Aorta (tissue), 5 donors: ENCODE measurements at places on chromosomes 6 and 20. TPM values are rescaled to one million over a fixed set of nuclear protein-coding genes. Genes with fewer than 3 reads are reported as not detected.

Gene NOX3
- total RNA-seq: not detected

Gene PGC
- 0.65 TPM for total RNA-seq

DNA sequence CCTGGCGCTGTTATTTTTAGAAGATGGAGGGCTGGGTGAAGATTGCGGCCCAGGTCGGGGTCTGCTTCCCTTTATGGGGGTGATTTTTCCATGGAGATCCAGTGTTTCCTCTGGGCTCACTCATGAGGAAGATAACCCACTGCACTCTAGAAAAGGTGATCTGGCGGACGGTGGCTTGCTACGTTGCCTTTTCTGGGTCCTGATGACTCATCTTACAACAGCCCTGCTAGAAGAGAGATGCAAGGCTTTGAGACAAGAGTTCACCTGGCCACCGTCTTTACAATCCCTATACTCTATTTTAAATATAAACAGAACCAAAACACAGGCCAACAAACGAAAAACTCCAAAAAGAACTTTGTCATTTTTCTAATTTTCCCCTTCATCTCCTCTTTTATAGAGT, 182.1 kb upstream of the EXOC2 start:
- DNase-seq: no peak

GRCh38 chr6:154916857-154917256, 78.3 kb upstream of the TIAM2 start:
- no peak for DNase-seq

- no peak for DNase-seq
These were observed 456.4 kb downstream of the COL12A1 start for GRCh38 chr6:74749211-74750147.

DNA sequence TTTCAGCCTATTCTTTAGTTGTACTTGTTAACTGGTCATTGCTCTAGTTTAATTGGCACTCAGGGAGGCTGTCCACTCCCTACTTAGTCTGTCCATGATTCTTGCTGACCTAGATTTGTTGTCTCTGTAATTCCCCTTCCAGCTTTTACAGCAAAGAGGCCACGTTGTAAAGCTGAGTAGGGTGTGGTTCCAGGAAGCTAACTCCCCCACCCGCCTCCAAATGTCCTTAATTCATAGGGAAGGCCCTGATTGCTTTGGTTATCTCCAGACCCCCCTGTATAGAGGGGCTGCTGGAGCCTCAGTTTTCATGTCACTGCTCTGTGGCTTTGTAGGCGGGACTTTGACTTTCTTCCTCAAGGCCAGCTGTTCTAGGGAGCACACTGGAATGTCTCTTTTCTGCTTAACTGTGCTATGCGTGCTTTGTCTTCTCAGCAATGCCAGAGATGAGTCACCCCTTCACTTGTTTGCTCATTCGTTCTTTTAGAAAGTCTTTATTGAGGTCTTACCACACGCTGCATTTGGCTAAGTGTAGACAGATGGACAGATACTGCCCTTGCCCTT, 175.1 kb upstream of the JAG1 start:
- no peak for DNase-seq

Gene OPRL1
- total RNA-seq: 0.78 TPM

- peak; percentile 60 for DNase-seq
These were observed at the start of gene ITPR3 for GRCh38 chr6:33620856-33621710. TSS of gene ITPR3 (plus strand) at chr6:33621322. CDS start at chr6:33621603, 281 bp downstream.

GRCh38 chr20:62032609-62033368, 32.9 kb downstream of the TAF4 start:
- DNase-seq: peak; percentile 69

DNA sequence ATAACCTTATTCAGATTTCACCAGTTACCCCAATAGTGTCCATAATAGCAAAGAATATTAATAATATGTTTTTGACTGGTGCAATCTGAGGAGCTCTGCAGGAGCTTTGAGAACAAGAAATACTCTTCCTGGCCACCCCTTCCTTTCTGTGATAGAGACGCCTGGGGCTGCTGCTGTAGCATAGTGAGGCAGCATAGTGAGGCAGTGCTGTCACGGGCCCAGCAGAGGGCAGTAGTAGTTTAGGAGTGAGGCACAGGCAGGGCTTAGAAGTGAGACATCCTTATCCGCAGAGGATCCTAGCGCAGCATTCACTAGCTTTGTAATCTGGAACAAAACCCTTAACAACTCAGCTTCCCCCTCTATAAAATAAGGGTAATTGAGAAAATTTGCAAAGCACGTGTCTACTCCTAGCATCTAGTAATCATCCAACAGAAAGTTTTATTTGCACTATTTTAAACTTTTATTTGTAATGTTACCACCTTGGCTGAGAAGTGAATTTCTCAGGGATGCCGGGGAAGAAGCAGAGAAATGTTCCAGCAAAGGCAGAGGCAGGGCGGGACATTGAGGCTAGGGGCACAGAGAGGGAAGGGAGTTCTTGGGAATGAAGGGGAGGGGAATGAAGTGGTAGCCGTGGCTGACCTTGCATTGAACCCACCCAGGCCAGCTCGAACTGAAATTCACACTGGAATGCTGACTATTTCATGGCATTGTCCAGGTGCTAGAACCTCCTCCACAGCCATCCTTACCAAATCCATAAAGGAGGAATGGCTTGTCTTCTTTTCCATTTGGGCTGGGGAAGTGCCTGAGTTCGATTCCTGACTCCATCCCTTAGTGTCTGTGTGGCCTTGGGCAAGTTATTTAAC, 78.8 kb downstream of the CDS2 start:
- peak; percentile 80 for DNase-seq

DNA sequence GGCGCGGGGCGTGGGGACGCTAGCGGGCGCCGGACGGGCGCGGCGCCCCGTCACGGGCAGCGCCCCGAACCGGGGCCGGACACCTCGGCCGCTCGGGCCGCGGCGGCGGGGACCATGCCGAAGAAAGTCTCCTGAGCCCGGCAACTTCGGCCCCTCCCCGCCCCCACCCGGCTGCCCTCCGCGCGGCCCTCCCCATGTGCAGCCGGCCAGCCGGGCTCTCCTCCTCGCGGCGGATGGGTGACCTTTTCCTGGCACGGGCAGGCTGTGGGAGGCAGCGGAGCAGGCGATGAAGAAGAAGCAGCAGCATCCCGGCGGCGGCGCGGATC, 278 bp downstream of the UST start:
- peak; percentile 89 for DNase-seq

Gene PLN
- 587 TPM for total RNA-seq

Gene WFDC10B
- total RNA-seq: not detected

DNA sequence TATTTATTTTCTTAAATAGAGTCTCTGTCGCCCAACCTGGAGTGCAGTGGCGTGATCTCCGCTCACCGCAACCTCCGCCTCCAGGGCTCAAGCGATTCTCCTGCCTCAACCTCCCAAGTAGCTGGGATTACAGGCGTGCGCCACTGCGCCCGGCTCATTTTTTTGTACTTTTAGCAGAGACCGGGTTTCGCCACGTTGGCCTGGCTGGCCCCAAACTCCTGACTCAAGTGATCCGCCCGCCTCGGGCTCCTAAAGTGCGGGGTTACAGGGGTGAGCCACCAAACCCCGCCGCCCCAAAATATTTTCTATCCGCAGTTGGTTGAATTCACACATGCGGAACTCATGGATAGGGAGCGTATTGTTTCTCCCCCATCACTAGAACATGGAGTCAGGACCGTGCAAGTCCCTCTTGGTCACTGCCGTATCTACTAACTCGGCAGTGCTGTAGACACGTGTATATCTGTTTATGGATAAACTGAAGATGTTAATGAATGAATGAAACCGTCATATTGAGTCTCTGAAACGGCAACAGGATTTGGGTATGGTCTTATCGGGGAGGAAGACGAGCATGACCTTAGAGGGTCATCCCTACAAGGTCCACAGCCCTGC, 904 bp downstream of the MKKS start:
- no peak for DNase-seq

DNA sequence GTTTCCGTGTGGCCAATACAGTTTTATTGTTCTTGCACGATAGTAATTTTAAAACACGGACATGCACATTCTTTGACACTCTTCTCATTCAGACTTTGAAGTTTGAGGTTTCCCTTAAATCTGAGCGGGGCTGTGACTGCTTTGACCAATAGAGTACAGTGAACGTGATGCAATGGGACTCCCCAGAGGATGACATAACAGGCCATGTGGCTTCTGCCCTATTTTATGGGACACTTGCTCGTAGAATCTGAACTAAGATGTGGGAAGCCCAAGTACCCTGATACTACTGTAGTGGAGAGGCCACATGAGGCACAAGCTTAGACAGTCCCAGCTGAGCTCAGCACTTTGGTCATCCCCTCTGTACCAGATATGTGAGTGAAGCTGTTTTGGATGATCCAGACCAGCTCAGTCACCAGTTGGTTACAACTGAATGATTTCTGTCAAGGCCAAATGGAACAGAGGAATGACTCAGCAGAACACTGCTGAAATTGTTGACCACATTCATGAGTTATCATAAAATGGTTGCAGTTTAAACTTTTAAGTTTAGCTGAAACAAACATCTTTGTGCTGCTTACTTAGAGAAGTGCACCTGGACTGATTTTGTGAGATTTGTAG, 279.4 kb downstream of the RFPL4B start:
- no peak for DNase-seq

DNA sequence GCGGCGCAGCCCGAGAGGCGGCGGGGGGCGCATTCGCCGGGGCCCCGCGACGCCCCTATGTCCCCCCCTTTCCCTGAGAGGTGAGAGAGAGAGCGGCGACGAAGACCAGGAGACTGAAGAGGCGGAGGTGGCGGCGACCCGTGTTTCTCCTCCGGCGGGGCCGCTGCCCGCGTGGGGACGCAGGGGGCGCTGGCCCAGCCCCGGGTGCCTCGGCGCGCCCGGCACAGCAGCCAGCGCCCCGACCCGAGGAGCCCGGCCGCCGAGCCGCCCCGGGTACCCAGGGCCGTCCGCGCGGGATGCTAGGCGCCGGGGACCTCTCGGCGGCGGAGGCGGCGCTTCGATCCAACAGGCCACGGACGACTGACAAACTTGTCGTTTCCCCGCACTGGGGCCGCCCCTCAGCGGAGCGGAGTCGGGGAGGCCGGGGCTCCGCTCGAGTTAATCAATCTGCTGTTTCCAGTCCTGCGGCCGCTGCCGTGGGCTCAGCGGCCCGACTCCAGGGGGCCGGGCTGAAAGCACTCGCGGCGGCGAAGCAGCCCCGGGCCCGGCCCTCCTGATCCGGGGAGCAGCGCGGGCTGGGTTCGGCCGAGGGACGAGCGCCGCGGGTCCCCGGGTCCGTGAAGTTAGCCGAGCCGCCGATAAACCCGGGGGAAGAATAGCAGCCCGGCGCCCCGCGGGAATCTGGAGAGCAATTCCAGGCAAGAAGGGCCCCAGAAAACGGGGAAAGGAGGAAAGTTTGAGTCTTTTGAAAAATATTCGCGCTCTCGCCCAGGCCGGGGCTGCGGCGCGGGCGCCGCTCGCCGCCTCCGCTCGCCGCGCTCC, 631 bp downstream of the MDGA1 start:
- peak; percentile 82 for DNase-seq

Gene SLCO4A1
- 13.9 TPM for total RNA-seq

GRCh38 chr6:129845696-129846095, 15.4 kb downstream of the TMEM244 start:
- DNase-seq: no peak

Gene AVP
- total RNA-seq: not detected

Gene SAPCD1
- 0.68 TPM for total RNA-seq

GRCh38 chr6:12709116-12709515, 7.5 kb upstream of the PHACTR1 start:
- DNase-seq: no peak

Gene NRSN1
- not detected for total RNA-seq

DNA sequence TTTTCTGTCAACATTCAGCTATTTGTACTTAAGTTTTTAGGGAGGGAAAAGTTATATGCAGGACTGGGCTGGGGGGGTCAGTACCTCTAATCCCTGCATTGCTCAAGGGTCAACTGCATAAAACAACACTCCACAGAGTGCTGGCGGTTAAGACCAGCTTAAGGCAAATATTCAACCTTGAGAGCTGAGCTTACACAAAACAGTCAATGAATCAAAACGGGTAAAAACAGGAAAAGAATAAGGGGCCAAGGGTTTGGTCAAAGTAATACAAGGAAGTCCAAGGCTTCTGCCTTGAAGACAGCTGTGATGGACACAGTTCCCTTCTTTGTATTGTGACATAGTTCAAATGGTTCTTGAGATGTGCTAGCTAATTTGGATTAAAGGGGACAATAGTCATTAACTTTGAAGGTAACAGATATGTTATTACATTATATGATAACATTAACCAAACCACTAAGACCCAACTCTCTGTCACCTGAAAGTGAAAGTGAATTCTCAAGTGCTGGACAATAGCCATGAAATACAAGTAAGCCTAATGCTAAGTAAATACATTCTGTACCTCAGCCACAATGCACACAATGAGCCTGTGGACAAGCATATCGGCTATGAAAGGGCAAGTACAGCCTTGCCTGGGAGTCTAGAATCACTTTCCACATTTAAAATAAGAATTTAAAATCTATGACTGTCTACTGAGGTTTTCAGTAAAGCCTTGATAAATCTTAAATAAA, 106.8 kb downstream of the PDE10A start:
- DNase-seq: no peak

DNA sequence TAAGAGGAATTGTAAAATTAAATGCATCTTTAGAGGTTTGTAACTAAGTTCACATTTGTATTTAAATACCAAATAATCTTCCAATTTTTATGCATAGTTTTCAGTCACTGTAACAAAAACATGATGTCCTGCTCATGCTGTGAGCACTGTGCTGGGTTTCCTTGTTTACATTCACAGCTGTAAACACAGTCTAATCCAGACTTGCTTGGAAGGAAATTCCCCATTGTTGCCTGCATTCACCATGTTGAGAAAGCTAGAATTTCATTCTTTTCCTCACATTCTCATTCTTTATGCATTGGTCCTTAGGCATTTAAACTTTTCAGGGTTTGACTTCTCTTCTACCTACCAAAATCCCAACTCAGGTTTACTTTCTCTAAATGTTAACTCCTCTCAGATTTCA, 242.0 kb upstream of the TBX18 start:
- no peak for DNase-seq

GRCh38 chr6:157755746-157756411, 67.2 kb upstream of the SNX9 start:
- DNase-seq: no peak

Gene PNISR
- total RNA-seq: 192 TPM

Gene EFCAB8
- 1.1 TPM for total RNA-seq
